CD14-positive monocyte (primary cell): ENCODE measurements at places on chromosomes 2 and 18. TPM values are rescaled to one million over a fixed set of nuclear protein-coding genes. Genes with fewer than 3 reads are reported as not detected.

Gene EIF2AK2
- 23.4 TPM for polyA plus RNA-seq

Gene GPR75
- 1.0 and 2.2 TPM in 2 replicates for polyA plus RNA-seq

Gene CACNB4
- 0.22 and 1.1 TPM in 2 replicates for polyA plus RNA-seq

Gene DSG1
- not detected in 2 replicates for polyA plus RNA-seq
